NCI-H187 (cell line): ENCODE measurements at places on chromosomes 5 and 9.

GRCh38 chr5:160221082-160221481 lies 8.2 kb upstream of the FABP6 start:
- no peak for DNase-seq

DNA sequence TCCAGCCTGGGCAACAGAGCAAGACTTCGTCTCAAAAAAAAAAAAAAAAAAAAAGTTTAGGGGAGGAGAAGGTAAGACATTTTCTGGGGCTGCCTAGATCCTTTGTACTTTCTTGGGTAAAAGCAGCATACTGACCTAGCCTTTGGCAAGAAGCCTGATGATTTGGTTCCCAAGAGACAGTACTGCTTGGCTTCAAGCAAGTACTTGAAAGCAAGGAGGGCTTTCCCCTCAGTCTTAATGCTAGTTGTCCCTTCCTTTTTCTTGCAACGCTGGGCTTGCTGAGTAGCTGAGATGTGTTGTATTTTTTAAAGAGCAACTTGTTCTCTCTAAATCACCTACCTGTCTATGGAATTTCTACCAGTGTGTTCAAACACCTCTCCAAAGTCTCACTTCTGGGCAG lies 76.2 kb downstream of the INSYN2B start:
- no peak for DNase-seq

GRCh38 chr9:125867751-125868415 lies 120.7 kb downstream of the PBX3 start:
- no peak for DNase-seq

GRCh38 chr9:86983249-86983619 lies 35.9 kb upstream of the GAS1 start:
- no peak for DNase-seq

DNA sequence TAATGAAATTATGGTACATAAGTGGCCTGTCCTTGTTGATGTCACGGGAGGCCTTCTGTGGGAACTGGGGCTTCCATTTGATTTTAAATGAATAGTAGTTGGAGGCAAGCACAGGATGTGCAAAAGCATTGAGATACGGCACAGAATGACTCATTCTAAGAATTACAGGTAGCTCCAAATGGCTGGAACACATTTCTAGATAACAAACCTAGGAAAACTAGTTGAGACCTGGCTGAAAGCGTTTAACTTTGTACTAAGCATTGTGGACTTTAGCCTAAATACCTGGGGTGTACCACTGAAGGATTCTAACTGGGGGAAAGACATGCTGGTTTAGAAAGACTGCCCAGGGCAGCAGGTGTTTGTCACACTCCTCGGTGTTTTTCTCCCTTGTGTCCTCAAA lies 9.4 kb downstream of the SKP2 start:
- DNase-seq = no peak

- no peak for DNase-seq
Measured at GRCh38 chr9:126988857-126989256, 74.3 kb downstream of the RALGPS1 start.

GRCh38 chr5:93163010-93163663 lies 417.9 kb downstream of the NR2F1-AS1 start:
- no peak for DNase-seq

DNA sequence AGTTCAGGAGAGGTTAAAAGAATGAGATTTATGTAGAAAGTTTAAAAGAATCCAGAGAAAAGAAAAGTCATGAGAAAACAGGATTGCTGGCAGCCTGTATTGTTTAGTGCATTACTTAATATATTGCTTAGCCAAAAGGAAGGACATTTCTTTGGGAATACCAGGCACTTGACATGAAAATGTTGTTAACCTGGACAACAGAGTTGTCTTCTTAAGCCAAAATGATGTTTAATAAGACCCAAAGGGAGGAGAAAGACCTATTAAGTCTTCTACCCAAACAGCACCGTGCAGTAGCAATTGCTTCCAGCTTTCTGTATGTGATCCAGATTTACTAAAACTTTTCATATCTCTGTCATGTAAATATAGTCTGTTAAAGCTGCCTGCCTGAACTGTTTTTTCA lies 74.0 kb upstream of the PRLR start:
- DNase-seq = no peak
